ENCODE measurements at places on chromosomes 3 and 15.

GRCh38 chr15:40258544-40258943, 19.7 kb downstream of the PAK6 start:
- no peak for DNase-seq

DNA sequence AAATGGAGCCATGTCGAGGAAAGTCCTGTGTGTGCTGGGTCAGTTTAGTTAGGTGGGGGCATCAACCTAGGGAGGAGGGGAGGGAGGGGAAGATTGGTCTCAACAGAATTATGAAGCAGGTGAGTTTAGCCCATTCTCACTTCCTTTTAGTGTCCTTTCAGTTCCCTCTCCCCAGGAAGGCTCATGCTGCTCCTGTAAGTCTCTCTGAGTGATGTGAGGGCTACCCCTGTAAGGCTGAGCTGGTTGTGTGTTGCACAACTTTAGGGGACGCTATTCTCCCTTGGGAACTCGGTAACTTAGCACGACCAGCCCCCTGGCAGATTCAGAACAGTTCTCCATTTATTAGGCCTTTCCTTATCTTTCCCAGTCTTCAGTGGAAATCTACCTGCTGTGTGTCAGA, 21.2 kb downstream of the IL5RA start:
- DNase-seq = no peak

- DNase-seq = no peak
Observed at GRCh38 chr15:60697750-60698149, 218.8 kb upstream of the ICE2 start.

GRCh38 chr3:40304352-40304751, 5.2 kb upstream of the EIF1B start:
- DNase-seq = no peak

DNA sequence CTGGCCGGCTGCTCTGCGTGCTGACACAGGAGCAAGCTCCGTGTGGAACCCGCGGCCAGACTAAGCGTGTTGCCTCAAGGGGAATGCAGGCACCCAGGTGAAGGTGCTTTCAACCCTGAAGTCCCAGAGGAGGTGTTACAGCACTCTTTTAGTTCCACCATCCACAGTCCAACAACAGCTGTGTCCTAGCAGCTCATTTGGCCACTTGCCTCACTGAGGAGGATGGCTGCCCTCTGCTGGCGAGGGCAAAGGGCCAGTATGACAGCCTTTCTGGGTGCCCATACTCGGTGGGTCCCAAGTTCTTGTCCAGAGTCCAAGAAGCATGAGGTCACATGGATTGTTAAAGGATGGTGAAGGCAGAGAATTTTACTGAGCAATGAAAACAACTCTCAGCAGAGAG, 87.8 kb downstream of the C3orf85 start:
- DNase-seq = no peak

DNA sequence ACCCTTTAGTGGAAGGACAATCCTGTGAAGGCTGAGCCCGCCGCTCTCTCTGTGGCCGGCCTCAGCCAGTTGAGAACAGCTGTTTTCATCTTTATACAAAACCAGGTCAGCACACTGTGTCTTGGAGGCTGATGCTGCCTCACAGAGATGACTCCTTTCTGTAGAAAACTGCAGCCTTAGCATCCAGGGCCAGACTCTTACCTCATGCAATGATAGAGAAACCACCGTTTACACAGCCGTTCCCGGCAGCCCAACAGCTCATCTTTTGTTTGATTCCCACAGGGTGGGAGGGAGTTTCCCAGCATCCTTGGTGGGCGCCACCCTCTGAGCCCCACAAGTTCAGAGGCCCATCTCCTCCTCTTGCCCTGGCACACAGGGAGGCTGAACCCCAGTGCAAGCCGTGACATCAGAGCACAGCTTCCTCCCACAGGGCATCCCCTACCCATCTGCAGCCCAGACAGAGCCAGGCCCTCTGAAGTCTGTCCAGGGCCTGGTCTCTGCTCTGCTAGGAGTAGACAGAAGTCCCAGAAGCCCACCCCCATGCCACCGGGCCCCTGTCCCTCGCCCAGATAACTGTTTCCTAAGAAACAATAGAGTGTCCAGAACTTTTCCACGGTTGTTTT, 105.0 kb downstream of the LRRK1 start:
- no peak for DNase-seq

GRCh38 chr15:52997123-52997522, 207.0 kb upstream of the ONECUT1 start:
- DNase-seq = no peak

- DNase-seq = no peak
Observed at GRCh38 chr15:33074942-33075341, 119.6 kb downstream of the FMN1 start.

DNA sequence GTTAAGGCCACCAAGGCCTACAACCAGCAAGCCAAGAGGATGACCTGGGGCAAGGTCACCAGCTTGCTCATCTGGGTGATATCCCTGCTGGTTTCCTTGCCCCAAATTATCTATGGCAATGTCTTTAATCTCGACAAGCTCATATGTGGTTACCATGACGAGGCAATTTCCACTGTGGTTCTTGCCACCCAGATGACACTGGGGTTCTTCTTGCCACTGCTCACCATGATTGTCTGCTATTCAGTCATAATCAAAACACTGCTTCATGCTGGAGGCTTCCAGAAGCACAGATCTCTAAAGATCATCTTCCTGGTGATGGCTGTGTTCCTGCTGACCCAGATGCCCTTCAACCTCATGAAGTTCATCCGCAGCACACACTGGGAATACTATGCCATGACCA, 3.6 kb downstream of the CXCR6 start:
- no peak for DNase-seq

DNA sequence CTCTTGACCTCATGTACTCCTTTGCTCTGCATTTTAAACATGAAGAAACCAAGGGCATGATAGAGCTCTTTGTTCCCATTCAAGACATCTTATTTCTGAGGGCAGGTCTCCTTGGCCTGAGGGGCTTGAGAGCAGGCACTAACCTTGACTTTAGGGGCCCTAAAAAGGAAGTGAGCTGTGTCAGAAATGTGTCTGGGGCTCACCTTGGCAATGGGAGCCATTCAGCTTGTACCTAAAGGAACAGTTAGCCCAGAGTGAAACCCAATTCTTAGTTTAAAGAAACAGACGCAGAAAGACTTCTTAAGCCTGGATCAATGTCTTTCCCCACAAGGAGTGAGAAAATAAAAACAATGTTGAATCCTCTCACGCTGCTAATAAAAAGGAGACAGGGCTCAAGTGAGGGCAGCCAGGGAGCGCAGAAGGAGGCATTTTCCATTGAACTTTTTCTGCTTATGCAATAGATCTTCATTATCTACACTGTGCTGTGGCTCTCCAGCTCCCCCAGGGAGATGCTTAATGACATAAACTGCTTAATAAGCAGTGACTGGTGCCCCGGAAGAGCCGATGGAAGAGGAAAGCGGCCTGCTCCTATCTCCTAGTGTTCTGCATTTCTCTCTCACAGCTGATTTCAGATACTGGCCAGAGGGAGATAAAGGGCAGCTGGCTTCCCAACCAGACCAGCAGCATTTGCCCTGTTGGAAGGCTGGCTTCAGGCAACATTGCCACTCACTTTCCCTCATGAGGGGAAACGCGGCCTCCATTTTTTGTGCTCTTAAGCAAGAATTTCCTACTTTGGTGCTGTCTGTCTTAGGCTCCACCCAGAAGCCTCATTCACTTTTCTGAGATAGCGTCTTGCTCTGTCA, 152.0 kb downstream of the OPA1 start:
- no peak for DNase-seq

DNA sequence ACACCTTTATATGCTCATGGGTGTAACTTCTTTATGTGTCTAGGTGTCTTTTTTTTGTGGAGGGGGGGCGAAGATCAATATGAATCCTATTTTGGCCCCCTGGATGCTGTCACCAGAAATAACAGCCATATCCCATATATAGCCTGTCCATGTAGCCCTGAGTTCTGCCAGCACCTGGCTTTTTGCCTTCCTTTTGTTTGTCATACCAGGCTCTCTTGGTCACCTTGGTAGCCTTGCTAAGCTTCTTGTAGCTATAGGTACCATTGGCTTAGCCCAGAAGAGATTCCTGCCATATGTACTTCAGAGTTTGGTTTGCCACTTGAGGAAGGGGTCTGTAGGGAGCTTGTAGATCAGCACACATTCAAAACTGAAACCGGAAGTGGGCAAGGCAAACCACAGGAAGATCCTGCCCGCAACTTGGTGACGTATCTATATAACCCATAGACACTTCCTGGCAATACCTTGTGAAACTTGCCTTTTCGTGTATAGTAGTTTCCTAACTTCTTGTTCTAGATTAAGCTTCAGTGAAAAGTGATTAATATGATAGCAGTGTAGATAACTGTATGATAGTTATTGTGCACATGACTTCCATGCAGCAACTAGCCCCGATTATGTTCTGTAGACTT, 11.9 kb downstream of the RASA2 start:
- peak; percentile 72 for DNase-seq

- no peak for DNase-seq
Observed at GRCh38 chr3:151774910-151775309, 39.0 kb upstream of the AADAC start.

DNA sequence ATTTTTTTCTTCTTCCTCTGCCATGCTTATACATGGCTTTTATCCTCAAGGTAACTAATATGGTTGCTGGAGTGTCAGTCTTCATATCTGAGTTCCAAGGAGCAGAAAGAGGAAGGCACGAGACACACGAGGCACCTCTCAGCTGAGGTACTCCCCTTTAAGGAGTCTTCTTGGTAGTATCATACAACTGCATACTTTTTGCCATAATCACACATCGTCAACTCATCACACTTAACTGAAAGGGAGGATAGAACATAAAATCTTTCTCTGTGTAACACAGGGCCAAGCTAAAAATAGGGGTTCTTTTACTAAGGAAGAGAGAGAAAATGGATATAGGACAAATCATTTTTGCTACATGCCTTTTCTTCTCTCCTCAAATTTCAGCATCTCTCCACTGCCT, 104.2 kb downstream of the OXSM start:
- no peak for DNase-seq

GRCh38 chr3:140207541-140207940, 272.6 kb downstream of the CLSTN2 start:
- DNase-seq = no peak

DNA sequence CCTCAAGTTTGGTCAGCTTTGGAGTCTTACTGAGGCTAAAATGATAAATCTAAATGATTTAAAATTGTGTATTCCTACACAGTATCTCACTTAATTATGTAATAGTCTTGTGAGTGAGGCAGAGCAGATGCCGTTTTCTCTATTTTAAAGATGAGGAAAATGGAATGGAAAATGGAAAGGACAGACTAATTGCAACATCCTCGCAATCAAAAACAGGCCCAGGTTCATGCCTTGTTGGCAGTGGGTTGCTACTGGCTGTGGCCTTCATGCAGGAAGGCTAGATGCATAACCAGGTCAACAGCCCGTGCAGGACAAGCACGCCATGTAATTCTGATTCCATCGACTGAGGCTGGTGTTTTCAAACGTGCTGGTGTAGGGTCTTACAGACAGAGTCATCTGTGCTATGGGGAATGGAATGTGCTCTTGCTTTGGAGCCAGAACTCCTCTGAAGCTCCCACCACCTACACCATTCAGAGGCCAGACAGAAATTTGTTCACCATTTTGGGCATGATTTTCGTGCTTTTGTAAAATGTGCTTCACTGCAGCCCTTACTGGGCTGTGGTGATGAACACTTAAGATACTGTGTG, 37.9 kb downstream of the MLH1 start:
- no peak for DNase-seq

DNA sequence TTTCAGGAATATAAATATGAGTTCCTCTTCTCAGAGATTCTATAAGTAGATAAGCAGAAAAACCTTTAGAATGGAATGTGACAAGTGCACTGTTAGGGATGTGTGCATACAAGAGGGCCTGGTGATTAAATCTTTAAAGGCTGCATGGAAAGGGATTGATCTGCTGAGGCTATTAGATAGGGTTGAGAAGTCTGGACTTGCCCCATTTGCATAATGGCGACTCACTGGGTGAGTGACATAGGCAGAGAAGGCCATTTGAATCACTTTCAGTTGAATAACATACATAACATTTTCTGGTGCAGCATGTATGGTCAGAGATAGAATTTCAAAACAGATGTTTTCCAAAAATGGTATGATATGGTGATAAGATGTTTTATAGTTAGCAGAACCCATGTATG, 156.9 kb downstream of the ZNF621 start:
- no peak for DNase-seq

DNA sequence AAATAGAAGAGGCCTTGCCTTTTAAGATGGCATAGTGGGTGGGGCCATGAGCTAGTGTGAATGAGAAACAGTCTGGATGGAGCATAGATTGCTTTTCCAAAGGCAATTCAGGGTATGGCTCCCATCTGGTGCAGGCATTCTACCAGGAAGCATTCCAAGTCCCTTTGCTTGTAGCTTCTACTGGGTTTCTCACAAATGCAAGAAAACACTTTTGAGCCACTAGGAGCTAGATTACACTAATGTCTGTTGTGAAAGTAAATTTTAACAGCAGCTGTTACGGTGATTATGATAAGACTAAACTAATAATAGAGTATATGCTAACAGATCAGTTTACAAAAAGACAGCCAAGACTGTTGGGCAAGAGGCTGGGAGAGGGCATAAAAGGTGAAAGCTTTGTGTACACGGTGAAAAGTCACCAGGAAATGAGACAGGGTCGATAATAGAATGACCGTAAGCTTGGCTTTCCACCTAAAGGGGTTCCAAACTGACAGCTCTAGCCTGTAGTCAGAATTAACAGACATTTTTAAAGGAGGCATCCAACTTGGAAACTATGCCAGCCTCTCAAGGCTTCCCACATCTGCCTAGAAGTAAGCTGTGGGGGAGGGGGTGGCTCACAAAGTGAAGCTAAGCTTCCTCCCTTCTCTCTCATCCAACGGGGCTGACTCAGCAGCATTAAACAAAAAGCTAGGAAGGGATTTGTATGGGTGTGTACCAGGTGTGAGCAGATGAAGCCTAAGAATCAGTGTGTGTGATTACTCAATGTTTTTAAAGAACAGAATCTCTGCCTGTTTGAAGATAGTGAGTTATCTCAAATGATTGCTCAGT, 61.1 kb upstream of the GPD1L start:
- no peak for DNase-seq

- DNase-seq = no peak
Observed at GRCh38 chr3:46258525-46258924, 16.3 kb downstream of the CCR3 start.

All from stimulated activated CD8-positive, alpha-beta memory T cell treated with anti-CD3 and anti-CD28 coated beads, Interleukin-4, amount 100 ng/mL, for 24 hours (primary cell).